Uterus (tissue), 4 donors: ENCODE measurements at places on chromosomes 3 and 15.

DNA sequence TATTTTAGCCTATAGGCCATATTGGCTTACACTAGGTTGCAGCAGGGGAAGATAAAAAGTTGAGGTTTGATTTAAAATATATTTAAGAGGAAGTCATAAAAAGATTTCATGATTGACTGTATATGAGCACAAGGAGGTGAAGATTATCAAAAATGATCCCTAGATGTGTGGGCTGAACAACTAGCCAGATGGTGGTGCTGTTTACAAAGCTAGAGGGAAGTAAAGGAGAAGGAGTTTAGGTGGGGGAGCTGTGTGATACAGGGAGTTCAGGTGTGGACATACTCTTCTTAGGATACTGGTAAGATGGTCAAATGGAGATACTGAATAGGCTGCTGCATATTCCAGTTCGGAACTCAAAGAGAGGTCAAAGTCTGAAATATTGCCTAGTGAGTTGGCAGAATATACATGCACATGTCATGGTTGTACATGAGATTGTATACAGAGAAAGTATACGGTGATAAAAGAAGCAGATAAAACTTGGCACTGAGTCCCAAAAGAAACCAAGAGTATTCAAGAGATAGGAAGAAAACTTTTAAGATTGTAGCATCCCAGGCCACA, 727.8 kb downstream of the NLGN1 start:
- no peaks in the 10 kb centered on the region for H3K36me3 ChIP-seq
- no peak for DNase-seq
- H3K27ac ChIP-seq, result no peak overlapping the region
- H3K4me3 ChIP-seq, result no peak overlapping the region
- H3K4me1 ChIP-seq, result no peaks in the 10 kb centered on the region

DNA sequence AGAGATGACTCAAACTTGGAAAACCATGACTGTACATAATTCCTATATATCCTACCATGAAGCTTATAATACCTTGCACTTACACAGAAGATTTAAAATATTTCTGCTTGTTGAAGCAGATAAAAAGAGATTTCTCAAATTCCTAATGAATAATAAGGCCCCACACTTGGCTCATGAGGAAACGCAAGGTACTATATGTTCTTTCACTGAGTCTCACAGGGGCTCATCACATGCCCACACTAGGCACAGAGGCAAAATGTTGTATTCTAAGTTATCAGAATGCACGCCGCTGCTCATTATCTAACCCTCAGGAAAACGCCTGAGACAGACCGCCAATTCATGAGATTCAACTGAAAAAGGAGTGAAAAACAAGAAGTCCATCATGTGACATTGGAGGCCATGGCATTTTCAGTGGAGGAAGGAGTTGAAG, 5.6 kb downstream of the MYO1E start:
- no peaks in the 10 kb centered on the region for H3K4me1 ChIP-seq
- no peaks in the 10 kb centered on the region for H3K36me3 ChIP-seq
- H3K27ac ChIP-seq, result no peak overlapping the region
- DNase-seq, result no peak

DNA sequence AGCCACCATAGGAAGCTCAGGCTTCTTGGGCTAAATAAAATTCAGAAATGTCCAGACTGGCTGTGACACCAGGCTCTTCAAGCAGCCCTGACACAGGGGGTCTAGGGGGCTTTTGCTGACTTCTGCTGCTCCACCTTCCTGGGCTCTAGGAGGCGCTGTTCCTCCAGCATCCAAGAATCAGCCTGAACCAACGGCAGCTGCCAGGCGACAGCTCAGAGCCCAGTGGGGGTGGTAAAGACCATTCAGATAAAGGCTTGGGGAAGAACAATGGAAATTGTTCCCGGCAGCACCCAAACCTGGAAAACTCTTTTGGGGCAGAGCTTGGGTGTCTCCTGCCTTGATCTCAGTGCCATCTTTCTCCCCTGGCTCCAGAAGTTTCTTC, 21.6 kb upstream of the PSTPIP1 start:
- H3K36me3 ChIP-seq, result no peaks in the 10 kb centered on the region
- H3K4me3 ChIP-seq, result no peak overlapping the region
- no peaks in the 10 kb centered on the region for H3K27me3 ChIP-seq
- H3K27ac ChIP-seq, result peak overlapping the region; percentile 68
- H3K4me1 ChIP-seq, result no peaks in the 10 kb centered on the region

GRCh38 chr3:150414258-150414657, 6.2 kb downstream of the TSC22D2 start:
- no peaks in the 10 kb centered on the region for H3K36me3 ChIP-seq
- H3K4me1 ChIP-seq, result no peaks in the 10 kb centered on the region
- H3K4me3 ChIP-seq, result peak overlapping the region; percentile 7
- no peak for DNase-seq
